ENCODE measurements at places on chromosomes 1 and 21.

GRCh38 chr1:54721719-54722118 lies 6.1 kb downstream of the TTC4 start:
- DNase-seq: no peak

DNA sequence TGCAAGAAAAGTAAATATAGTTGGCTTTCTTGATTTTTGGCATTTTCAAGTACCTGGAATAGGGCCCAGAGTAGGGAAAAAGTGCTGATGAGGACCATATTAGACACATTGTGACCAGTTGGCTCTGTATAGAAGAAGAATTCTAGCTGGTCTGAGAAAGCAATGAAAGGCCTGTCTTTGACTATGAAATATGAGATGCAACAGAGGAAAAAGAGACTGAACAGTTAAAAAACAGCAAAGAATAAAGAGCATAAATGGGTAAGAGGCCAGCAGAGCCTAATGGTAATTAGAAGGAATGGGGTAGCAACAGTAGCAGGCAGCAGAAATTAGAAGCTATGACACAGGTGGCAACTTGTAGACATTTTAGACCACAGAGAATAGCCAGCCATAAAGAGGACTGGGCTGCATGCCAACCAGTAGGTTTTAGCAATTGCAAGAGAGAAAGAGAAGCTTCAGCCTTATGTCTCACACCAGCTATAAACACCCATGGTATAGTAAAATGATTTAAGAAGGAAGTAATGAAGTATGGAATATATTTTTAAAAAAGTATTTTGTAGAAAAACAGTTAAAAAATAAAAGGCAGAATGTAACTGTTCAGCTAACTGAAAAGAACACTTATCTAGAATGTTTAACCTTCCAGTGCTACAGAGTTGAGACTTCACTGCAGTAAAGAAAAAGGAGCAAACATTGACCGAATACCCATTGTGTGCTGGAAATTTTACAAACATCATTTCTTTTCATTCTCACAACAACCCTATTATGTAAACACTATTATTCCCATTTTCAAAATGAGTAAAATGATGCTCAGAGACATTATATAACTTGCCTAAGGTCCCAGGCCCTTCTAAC lies 114.1 kb downstream of the LHX4 start:
- peak; percentile 11 for DNase-seq

DNA sequence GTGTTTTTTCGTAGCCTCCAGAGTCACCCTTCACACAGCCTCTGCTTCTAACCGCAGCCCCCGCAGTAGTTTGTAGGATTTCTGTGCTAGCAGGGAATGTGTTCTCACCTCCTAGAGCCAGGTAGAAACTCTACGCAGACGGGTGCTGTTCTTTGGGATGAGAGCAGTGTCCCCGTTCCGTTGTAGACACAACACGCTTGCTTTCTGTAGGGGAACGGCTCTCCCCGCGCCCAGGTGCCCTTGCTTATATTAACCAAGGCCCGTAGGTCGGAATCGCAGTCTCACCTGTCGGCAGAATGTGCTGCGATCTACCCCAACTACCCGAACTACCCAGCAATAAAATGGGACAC lies 111.8 kb upstream of the NBPF11 start:
- DNase-seq: no peak

GRCh38 chr1:67336157-67336556 lies 28.5 kb downstream of the IL12RB2 start:
- no peak for DNase-seq

DNA sequence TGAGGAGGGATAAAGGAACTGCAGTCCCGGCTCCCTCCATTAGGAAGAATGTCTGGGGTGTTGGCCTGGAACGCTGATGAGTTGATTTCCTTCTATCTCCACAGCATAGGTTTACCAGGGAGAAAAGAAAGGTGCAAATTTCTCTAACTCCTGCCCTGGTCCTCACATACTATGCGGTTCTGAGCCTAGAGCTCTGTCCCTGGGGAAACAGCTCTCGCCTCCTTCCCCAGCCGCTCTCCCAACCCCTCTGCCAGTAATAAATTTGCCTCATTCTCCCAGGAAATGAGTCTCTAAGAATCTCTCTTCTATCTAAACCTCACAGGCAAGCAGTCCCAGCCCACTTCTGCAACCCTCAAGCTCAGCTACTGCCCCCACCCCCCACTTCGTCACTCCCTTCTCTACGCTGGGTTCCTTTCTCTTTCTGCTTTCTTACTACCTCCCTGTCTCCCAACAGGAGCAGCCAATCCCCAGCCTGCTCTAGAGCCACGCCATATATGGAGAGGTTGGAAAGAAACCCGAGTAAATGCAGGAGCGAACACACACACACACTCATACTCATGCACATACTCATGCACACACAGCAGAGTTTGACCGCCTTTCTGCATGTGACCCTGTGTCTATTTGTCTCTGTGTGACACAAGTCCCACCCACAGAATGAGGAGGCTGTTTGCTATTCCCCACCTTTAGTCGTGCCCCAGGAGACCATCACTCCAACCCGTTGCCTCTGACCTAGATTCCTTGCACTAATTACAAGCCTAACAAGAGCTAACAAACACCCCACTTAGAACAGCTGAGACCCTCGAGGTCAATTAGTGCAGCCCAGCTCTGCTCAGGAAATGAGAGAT lies 13.4 kb downstream of the PLEKHO1 start:
- DNase-seq: peak; percentile 97
